ENCODE measurements at places on chromosomes 2 and 18.
A peak's percentile ranks its signal among the peaks of the same experiment; 100 is the strongest.

DNA sequence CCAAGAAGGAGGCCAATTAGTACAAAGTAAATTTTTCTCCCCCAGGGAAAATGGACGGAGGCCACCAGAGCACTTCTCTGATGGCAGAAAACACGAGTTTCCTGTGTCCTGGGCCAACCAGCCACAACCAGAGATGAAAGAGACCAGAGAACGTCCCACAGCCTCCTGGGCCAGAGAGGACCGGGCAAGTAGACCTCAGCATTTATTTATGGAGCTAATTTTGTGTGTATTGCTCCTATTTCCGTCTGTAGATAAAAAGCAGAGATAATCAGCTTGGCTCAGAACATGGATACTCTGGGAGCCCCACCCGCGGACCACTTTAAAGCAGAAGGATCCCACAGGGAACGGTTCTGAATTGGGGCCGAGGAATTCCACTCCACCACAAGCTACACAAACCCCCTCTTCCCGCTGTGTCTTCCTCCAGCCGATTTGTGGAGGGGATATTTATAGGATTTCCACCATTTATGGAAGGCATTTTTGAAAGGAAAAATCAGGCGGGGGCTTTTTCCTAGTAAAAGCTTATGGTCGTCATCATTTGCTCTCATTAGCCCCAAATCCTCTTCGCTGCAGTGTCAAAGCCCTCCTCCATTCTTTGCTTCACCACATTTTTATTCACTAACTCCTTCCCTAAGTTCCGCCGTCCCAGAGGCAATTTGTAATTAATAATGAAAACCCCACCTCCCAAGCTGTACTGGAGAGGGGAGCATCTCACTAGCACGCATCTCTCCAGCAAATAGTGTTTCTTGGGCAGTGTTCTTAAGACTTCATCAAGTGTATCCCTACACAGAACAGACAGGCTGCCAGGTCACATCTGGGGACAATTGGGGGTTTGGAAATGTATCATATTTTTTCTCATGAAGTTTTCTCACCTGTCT, 43.7 kb upstream of the TWIST2 start:
- DNase-seq: no peak

DNA sequence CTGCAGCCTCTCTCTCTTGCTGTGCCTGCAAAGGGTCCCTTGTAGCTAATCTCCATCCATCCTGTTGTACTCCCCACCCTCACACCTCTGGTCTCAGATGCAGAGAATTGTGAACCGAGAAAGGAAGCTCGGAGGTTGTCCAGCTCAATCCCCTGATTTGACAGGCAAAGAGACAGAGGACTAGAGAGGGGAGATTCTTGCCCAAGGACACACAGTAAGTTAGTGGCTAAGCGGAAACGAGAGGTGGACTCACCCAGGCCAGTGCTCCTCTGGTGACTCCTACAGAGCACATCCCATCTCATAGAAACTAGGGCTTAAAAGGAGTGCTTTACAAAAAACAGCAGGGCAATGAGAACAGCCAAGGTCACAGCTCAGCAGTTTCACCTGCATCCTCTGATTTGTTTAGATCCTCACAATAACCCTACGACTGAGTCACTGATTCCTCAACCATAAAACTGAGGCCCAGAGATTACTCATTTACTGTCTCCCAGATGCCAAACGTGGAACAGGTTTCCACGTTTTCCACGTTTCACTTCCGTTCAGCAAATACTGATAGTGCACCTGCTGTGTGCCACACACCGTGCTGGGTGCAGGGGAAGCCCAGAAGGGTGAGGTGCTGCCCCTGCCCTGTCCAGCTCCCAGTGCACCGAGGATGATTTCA, 22.1 kb downstream of the EHD3 start:
- no peak for DNase-seq

- no peak for DNase-seq
Measured at GRCh38 chr2:28726177-28726576, 25.5 kb upstream of the PPP1CB start.

DNA sequence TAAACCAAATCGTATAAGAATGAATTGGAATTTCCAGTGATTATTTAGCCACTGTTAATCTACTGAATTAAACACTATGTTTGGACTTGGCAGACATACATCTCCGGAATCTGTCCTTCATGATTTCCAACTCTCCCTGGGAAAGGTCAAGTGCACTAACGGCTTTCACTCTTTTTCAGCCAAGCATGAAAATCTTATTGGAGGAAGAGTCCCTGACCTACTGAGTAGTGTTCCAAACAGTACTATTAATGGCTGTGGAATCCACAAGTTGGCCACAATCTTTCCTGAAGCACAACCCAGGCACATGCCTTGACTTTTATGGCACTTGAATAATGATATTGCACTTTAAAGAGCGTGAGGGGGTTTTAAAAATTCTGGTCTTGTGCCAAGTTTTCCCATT, 318.9 kb upstream of the RND3 start:
- DNase-seq: no peak

GRCh38 chr2:145677371-145677770, 1157.5 kb upstream of the ZEB2 start:
- no peak for DNase-seq

GRCh38 chr2:100812573-100812972, 7.4 kb upstream of the NPAS2 start:
- DNase-seq: no peak

GRCh38 chr2:122029456-122029855, 274.0 kb downstream of the TSN start:
- DNase-seq: no peak

- no peak for DNase-seq
Measured at GRCh38 chr18:32509111-32509510, 38.4 kb upstream of the GAREM1 start.

GRCh38 chr18:23837591-23837990, 148.3 kb downstream of the LAMA3 start:
- no peak for DNase-seq

DNA sequence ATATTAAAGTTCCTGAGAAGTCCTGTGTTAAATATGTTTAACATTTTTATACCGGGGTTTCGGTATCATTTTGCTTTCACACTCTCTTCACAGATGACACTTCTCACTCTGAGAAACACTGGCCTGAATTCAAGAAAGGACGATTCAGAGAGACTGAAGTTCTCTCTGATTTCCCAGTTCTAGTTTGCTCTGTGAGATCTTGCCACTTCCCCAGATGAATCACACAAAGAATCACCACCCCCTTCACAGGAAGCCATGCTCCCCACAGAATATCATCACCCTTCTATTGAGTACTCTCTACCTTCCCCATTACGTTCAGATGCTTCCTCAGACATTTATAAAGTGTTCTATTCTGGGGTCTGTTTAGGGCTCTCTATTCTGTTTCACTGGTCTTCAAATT, 16.1 kb upstream of the CD207 start:
- DNase-seq: peak; percentile 14

DNA sequence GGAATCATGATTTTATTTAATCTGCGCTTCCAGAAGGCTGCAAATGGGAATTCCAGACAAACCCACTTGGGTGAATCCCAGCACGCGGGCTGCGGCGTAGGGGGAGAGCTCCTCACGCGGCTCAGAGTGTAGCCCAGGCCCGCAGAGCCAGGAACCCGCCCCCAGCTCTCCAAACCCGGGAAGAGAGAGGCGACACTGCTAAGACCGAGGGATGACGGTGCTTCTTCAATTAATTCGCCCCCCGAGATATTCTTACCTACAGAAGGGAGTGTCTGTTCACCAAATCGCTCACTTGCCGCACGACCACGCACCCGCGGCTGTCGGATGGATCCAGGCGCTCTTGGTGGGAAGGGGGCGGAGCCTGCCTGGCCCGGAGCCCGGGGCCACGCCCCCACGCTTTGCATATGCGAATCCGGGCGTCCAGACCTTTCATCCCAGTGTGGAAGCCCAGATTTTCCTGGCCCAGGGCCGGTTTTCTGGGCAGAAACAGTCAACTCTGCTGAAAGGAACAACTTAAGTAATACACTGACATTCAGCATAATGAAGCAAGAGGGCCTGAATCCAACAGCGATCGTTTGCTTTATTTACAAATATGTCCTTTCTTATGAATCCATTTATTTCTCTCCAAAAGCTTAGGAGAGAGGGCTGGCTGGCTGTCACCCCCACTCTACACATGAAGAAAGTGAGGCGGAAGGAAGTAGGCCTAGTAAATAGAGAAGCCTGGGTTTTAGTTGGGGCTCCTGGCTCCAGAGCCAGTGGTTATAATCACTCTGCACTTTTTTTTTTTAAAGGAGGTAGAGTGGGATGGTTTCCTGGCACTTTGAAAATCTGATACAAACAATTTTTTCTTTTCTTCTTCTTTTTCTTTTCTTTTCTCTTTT, at the start of gene SLC19A3:
Gene SLC19A3, minus strand, starts transcription at position 342 of the 881 bp plus-strand sequence. CDS start 15,710 bp downstream, outside the sequence.
- peak; percentile 15 for DNase-seq

DNA sequence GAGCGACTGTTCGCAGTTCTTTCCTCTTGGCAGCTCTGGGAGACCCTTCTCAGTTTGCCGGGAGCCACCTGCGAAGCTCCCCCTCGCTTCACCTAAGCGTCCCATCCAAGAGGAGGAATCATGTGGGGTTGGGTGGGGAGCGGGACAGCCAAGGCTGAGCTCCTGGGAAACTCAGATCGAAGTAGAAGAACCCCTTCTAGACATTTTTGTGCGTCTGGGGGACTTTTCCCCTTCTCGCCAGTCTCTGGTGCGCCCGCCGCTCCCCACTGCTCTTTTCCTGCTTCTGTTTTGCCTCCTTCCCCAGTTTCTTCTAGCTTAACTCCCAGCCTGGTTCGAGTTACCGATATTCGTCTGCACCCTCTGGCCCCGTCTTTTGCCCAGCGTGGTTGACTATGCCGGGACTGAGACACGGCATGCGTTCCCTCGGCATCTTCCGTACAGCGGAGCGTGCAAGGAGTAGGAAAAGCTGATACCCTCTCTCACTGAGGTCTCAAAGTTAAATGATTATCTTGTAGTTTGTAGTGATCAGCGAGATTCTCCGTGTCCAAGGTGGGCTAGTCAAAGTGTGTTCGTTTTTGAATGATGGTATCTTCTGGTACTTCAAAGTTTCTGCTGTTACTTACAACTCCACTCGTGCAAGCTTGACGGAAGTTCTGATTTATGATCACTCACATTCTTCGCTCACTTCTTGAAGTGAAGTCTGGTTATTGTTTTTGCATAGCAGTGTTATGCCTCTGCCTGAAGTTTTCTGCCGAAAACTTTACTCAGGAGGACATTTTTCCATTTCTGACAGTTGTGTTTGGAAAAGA, 664 bp downstream of the CAMKMT start:
- peak; percentile 44 for DNase-seq

DNA sequence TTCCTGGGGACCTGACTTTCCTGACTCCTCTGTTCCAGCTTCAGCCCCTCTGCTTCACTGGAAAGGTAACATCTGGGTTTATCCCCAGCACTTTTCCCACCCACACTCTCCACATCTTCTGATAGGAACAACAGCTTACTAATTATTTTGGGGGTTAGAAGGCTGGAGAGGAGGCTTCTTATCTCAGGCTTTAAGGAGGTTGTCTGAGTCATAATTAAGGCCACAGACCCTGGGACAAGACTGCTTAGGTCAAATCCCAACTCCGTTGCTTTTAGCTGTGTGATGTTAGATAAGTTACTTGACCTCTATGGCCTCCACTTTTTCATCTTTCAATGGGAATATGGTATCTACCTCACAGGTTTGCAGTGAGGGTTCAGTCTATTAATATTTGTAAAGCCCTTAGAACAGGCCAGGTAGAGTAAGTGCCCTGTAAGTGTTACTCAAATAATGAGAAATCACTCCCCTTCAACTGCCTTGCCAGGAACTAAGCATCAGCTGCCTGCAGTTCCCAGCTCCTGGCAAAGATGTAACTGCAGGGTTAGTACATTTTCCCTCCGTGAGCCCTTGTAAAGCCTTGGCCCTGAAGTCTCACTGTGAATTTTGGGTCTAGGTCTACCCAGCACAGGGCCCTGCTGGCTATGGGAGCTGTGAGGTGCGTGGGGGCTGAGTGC, 123.6 kb downstream of the MTX2 start:
- DNase-seq: no peak

- no peak for DNase-seq
Measured at GRCh38 chr2:238855299-238855698, 7.4 kb downstream of the TWIST2 start.

GRCh38 chr18:56550121-56550520, 88.3 kb downstream of the TXNL1 start:
- DNase-seq: no peak

- peak; percentile 20 for DNase-seq
Measured at GRCh38 chr18:3305354-3305762, 43.4 kb downstream of the MYL12B start.

- DNase-seq: no peak
Measured at GRCh38 chr2:176473177-176473576, 203.9 kb downstream of the MTX2 start.

DNA sequence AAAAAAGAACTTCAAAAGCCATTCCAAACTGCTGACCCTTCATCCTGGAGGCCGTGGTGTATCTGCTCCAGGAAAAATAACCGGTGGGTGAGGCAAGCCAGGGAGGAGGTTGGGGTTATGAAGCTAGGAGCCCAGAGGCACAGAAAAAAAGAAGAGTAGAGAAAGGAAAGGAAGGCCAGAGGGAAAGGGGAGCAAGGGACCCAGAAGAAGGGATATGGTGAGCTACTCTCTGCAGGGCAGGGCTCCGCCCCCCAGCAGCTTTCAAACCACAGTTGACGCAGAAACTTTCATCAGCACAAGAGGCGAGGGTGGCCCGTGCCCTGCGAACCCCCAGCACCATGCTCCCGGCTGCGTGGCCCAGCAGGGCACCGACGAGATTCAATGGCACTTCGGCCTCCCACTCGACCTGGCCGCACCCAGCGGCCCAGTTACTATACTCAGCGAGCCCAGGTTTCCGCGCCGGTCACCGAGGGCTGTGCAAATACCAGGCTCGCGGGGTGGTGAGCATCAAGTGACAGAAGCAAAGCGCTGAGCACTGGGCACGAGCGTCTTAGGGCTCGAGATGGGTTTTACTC, 665 bp downstream of the MCM6 start:
- peak; percentile 79 for DNase-seq

- no peak for DNase-seq
Measured at GRCh38 chr2:203470371-203470770, 64.7 kb downstream of the RAPH1 start.

DNA sequence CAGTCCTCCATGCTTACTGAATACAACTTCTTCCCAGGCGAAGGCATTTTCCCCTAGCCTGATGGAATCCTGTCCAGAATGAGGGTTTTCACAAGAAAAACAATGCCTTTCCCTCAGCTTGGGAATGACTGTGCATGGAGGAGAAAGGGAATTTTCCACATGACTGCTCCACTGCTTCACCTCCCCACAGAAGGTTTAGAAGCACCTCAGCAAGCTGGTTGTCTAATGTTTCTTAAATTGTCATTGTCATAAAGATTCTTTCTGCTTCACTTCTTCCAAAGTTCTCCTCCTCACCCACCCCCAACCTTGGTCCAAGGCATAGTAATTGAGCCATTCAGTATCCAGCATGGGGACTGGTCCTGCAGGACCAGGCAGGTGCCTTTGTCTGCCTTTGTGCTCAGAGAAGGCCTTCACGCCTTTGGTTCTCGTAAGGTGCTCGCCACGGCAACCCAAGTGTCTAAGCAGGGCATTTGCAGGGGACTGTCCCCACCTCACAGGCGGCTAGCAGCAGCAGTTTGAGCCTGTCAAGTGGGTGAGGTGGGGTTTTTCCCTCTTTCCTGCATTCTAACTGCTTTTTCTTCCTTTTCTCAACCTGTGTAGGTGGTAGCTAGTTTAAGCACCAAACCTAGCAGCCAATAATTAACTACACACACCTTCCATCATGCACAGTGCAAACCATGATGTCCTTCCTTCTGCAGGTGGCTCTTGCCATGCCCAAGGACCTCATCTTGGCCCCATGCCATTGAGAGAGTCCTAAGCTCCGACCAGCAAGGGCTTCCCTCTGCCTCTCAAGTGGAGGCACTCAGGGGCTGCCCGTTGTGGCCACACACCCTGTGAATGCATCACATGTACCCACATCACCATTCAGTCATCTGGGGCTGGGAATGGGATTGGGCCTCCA, 65.7 kb upstream of the BCL2L11 start:
- peak; percentile 76 for DNase-seq

Data from activated naive CD8-positive, alpha-beta T cell treated with anti-CD3 and anti-CD28 coated beads, Interleukin-2, amount 50 U/mL, for 24 hours (primary cell).